Gastrocnemius medialis (tissue), 4 donors: ENCODE measurements at places on chromosomes 4 and X. TPM values are rescaled to one million over a fixed set of nuclear protein-coding genes. Genes with fewer than 3 reads are reported as not detected.

DNA sequence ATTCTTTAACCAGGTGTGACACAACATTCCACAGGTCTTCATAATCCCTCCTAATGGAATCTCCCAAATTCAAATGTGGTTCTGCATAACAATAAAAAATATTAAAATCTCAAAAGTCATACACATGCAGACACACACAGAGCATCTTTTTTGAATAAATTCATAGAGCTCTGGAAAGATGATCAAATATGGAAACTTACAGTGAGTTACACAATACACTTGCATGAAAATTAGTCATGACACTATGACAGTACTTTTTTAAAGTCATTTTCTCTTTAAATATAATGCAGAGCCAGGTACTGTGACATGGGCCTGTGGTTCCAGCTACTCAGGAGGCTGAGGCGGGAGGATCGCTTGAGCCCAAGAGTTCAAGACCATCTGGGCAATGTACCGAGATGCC lies 38.9 kb downstream of the DDX60L start:
- DNase-seq = no peak

SLITRK4 gene
- 65.4 TPM for total RNA-seq

PRSS12 gene
- total RNA-seq = 0.09 TPM

DNA sequence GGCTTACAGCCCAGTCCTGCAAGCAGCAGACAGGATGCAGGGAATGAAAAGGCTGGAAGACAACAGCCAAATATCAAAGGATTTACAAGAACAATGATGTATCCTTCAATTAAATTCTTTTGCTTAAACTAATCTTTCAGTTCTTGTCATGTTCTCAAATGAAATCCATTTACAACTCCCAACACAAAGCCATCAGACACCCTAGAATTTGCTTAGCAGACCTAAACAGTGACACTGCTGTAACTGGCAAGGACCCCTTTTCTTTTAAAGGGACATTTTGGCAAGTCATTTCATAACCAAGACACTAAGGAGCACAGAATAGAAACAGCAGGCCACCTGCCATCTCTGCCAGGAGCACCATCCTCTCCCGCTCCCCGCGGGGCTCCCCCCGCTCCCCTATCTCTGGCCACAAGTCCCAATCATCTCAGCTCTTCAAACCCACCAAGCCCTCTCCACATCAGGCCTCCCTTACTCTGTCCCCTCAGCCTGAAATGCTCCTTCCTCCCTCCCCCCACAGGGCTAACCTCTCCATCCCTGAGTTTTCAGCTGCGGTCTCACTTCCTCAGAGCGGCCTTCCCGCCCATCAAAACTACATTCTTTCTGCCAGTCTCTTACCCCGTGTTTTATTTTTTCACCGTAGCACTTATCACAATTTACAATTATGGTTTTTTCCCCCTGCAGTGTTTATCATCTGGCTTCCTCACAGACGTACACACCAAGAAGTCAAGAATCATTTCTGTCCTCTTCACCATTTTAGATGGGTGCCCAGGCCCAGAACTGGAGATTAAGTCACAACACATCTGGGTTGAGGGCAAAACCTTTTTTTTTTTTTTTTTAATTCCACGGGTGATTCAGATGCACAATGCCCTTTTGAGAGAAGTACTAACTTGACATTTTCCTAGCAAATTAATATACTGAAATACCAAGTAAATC lies 45.8 kb downstream of the TSPAN5 start:
- DNase-seq = no peak

GRCh38 chrX:134803060-134803459 lies 144.8 kb upstream of the PLAC1 start:
- DNase-seq = no peak

- DNase-seq = no peak
Measured at GRCh38 chrX:30990361-30990760, 81.5 kb downstream of the FTHL17 start.

RPS6KA3 gene
- total RNA-seq = 66.4 TPM

PDE5A gene
- 9.9 TPM for total RNA-seq

CXCL11 gene
- total RNA-seq = not detected

DNA sequence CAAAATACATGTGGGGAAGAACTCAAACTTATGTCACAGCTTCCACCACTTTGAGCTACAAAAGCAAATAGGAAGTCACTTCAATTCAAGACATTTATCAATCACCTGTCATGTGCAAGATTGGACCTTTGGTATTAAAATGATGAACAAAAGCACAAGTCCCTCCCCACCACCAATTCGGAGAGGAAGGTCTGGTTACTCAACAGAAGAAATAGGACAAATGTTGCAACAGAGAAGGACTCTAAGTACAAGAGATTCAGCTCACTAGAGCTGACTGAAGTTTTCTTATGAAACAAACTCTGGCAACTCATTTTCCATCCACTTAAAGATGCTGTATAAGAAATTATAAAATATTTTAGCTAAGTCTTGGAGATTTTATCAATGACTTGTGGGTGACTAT lies 16.0 kb upstream of the MMRN1 start:
- no peak for DNase-seq
